Activated CD8-positive, alpha-beta T cell treated with anti-CD3 and anti-CD28 coated beads for 36 hours (primary cell): ENCODE measurements at places on chromosomes 6 and 20.

DNA sequence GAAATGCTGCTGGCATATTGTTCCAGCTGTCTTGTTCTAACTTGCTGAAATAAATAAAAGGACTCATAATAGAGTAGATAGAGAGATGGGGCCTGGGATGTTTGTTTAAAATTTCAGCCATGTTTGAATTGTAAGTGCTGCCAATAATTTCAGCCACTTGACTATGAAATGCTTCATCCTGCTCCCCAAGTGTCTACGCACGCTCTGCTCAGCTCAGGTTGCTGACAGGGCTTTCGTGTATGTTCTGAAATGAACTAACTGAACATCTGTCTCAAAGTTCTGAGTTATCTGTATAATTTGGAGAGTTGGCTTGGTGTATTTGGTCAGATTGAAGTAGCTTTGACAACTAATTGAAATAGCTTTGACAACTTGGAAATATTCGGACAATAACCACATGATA lies 387.8 kb downstream of the BMP2 start:
- DNase-seq: no peak

GRCh38 chr6:84606860-84607259 lies 157.5 kb downstream of the TBX18 start:
- no peak for DNase-seq

- DNase-seq: peak; percentile 54
Measured at GRCh38 chr6:30816791-30817739, 67.3 kb upstream of the DDR1 start.

GRCh38 chr6:113634352-113635163 lies 222.6 kb upstream of the MARCKS start:
- DNase-seq: no peak

DNA sequence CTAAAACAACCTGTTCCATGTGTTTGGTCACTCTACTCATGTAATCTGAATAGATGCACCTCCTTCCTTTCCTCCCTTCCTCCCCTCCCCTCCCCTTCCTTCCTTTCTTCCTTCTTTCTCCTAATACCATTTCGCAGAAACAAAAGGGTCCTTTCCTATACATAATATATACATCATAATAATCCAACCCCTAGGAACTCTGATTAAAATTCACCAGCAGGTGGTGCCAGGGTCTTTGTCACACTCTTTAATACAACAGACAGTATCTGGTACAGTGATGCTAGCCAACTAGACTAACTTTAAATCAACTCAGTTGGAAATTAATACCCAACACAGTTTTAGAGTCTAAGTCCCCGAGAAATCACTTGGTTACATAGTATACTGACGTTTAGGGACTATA lies 181.2 kb upstream of the SHLD1 start:
- DNase-seq: peak; percentile 74

- DNase-seq: peak; percentile 64
Measured at GRCh38 chr6:7108196-7108963, 619 bp downstream of the RREB1 start.

- DNase-seq: no peak
Measured at GRCh38 chr6:150207931-150208570, 65.2 kb downstream of the PPP1R14C start.

DNA sequence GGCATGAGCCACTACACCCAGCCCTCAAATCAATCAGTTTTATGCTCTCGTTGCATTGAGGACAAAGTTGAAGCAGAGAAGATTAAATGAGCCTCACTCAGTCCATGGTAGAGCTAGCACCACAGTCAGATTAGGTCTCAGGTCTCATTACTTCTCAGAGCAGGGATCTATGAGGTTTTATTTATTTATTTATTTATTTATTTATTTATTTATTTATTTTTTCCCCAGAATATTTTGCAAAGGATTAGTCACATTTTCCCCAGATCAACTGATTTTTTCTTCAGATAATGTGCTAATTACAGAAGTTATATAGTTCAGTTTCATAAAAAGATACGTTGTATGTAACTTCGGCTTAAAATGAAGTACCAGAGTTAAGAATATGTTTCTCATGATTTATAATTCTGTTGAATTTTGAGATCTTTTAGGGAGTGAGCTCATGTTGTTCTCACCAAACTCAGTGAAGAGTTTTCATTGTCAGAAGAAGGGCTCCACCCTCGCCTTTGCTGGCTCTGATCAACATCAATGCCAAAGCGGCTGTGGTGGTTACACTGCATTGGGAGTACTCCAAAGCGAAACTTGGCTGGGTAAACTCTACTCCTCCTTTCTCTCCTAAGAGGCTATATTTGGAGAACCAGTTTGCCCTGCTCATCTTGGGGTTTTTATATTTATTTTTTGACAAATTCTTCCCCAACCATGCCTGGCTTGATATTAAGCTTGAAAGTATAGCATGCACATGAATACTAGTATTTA lies 12.9 kb upstream of the ID4 start:
- DNase-seq: no peak
